NCI-H1694 (cell line): ENCODE measurements at places on chromosomes 7 and 10.

- no peak for DNase-seq
Measured at GRCh38 chr10:76403912-76404311, 972.5 kb downstream of the LRMDA start.

GRCh38 chr7:158110034-158110590 is 477.5 kb downstream of the PTPRN2 start:
- DNase-seq: no peak

DNA sequence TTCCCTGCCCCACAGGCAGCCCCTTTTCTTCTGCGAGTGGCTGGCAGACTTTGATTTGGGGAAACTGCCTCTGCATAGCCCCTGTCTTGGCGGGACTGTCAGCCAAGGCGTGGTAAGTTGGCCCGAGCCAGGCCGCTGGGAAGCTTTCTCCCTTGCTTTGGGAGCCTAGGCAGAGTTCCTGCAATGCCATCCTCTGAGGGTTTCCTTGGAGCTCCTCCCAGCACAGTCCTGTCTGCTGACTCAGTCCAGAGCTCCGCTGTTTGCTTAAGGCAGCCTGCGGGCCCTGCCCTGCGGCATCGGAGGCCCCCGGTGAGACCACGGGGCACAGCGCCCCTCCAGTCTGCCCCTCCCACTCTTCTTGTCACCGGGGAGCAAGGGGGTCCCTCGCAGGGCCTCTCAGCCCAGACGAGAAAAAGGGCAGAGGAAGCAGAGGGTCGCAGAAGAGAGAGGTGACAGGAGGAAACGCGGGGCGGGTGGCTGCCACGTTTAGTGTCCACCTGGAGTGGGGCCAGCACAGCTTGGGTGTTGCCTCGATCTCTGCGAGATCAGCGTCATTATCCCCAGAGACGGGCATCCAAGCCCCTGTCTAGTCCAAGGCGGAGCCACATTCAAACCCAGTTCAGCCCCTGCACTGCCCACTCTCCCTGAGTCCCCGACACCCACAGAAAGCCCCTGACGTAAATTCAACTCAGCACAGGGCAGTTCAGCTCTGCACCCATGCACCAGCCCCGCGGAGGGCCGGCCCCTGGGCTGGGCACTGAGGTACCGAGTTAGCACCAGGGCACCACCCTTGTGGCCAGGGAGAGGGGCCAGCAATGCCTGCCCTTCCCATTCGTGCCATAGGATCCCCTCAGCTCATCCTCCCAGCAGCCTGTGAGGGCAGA is 59.0 kb upstream of the CHST15 start:
- DNase-seq: no peak

DNA sequence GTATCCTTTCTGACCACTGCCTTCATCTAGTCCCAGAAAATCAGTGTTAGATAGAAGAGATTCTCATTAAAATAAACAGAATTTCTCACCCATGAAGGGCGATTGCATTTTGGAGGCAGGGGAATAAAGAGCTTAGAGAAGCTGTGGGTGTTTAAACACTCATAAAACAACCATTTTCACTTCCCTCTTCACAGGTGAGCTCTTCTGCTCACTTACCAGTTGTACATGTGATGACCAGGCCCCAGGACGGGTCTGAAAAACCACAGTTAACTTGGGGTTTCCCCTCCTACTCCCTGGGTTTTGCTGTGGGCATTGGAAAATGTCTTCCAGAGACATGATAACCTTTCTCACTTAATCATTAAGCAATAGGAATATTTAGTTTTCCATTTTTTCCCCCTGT is 411.6 kb upstream of the DPP6 start:
- DNase-seq: no peak

- DNase-seq: no peak
Measured at GRCh38 chr7:47622586-47622945, 40.7 kb upstream of the TNS3 start.

DNA sequence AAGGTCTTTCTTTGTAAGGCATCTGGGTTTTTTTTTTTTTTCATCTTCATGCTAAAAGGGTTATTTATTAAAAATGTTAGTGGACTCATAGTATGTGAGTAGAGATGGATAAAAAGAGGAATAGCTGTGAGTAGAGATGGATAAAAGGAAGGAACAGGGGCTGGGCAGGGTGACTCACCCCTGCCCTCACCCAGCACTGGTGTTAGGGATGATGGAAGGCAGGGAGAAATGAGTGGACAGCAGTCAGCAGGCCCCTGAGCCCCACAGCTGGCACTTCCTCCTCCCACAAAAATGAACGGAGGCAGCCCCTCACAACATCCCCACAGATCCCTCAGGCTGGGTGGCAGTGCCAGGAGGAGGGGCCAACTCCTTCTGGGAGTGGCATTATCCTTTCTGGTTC is 39.3 kb downstream of the ANTXRL start:
- no peak for DNase-seq

DNA sequence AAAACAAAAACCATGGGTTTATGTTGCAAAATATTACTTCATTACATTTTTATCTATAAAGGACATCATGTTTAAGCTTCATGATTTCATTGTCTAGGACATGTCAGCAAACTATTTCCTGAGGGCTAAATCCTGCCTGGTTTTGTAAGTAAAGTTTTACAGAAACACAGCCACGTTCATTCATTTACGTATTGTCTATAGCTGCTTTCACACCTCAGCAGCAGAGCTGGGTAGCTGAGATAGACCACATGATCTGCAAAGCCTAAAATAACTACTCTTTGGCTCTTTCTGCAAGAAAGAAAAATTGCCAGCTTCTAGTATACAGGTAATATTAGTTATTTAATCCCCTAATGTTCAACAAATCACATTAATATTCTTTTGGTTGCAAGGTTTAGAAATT is 12.7 kb upstream of the PIP4K2A start:
- DNase-seq: no peak

DNA sequence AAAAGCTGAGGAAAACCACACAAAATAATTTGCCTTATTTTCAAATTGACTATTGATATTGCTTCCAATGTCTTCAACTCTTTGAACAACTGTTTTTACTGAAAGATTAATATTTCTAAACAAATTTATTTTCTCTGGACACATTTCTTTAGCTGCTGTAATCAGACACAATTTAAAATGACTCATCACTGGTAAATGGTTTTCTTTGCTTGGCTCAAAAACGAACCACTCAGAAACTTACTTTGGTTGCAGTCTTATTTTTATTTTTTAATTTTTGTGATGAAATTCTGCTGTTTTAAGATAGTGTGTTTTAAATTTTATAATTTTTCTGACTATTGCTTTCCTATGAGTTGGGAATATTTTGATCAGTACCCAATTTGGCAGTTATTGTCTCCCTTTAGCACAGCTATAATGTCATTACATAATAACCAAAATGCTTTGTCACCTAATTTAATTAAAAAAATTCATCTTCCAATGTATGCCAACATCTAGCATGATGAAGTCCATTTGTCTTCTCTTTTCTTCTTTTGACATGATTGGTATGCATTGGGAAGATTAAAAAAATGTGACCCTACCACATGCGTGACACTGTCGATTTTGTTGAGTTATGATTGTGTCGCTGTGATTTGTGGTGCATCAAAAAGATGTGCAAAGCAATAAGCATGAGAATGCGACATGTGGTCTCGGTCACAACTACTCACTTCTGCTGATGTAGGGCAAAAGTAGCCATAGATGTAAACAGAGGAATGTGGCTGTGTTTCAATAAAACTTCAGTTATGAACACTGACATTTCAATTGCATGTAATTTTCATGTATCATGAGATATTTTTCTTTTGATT is 222.3 kb downstream of the SUGCT start:
- no peak for DNase-seq

DNA sequence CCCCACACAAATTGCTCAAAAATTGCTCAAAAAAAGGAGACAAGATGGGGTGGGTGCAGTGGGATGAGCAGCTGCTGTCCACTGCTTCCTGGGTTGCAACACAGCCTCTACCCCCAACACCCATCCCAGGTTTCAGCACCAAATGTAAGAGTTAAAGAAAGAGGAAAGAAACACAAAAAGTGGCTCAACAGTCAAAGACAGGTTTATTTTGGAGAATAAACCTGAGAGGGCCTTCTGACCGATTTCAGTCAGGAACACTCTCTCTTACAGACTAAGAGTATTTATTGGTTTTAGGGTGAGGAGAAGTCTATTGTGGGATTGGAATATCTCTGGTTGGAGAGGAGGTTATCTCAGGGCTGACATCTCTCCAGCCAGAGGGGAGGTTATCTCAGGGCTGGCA is 28.4 kb downstream of the OR13A1 start:
- no peak for DNase-seq

DNA sequence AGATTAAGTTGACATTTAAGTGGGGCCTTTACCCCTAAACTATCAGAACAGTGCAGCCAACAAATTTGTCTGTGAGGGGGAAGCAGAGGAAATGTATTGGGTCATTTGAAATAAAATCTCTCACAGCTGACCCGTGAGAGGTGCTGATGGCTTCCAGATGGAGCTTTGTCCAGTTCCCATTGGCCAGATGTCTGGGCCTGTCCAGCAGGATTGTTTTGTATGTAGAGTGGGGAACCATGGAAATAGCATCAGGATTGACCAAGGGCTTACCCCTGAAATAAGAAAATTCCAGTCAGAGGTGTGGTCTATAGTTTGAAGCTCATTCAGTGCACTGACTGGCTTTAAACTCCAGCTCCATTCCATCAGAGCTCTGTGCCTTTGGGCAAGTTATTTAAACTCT is 50.6 kb downstream of the INHBA start:
- no peak for DNase-seq

- DNase-seq: no peak
Measured at GRCh38 chr7:31108097-31108657, 56.1 kb downstream of the ADCYAP1R1 start.

- DNase-seq: no peak
Measured at GRCh38 chr7:74480861-74481417, 27.2 kb downstream of the GTF2IRD1 start.

GRCh38 chr7:77867537-77867865 is 68.9 kb downstream of the PHTF2 start:
- DNase-seq: no peak

DNA sequence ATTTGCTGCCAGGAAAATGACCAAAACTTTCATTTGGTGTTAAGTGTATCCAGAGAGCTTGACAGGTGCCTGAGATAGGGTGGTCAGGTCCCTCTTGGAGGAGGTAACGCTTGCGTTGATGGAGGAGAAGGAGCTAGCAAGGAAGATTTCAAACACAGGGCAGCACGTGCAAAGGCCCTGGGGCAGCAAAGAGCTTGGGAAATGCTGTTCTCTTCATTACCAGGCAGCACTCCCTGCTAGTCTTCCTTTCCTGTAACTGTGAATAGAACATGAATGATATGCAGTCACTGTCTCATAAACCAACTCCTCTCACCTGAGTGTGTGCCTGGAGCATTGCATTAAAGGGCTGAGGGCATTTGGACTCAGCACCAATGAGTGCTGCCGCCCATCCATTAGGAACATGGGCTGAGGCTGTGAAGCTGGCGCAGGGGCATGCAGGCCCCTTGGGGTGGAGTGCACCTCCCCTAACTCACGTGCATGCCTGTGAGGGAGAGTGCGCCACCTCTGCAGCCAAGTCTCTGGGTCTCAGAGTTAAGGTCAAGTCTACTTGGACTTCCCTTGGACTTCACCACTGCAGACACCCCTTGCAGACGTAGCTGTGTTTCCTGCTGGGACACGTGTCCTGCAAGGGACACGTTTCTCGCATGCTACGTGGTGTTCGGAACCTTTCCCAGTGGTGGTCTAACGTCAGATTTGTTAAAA is 136.8 kb downstream of the PAXIP1 start:
- DNase-seq: no peak

DNA sequence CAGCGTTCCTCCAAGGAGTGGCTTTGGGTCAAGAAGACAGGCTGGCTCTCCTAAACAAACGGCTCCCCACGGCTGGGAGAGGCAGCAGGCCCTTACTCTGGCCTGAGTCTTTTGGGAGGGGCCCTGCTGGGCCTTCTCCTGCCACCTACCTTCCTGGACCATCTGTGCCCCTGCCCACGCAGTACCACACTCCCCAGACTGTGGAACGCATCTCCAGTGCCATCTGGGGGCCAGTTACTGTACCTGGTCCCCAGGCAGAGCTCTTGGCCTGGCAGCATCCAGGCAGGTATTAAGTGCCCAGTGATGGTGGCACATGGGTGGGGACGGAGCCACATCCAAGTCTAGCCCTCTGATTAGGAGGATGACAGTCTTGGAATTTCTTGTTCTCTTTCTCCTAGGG is 14.4 kb downstream of the ALKBH4 start:
- DNase-seq: peak; percentile 15

DNA sequence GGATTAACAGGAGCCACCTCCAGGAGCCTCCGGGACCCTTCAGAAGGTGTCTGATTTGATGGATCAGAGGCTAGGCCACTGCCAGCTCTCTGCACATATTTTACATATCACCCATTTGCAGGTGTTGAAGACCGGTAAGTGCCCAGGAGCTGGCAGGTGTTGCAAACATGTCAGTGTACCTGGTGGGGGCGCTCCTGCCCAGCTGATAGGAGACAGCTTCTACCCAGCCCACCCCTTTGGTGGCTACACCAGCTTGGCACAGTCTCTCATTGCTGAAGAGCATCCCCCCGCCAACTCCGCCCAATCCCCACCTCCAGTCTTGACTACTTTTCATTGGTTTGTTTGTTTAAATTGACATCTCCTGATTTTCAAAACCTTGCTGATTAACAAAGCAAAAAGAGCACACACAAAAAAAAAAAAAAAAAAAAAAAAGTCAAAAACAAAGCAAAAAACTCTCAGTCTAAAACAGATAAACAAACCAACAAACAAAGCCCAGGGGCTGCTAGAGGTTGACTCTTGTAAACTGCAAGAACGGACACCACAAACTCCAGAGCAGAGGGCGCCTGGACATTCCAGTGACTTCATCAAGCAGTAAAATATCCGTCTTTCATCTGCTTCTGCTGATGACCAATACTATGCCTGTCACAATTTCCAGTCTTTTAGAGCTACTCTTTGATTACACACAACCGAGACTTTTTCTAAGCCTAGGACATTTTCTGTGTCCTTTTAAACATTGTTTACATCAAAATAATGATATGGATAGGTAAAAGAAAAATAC is 275.3 kb downstream of the NRG3 start:
- DNase-seq: peak; percentile 21

DNA sequence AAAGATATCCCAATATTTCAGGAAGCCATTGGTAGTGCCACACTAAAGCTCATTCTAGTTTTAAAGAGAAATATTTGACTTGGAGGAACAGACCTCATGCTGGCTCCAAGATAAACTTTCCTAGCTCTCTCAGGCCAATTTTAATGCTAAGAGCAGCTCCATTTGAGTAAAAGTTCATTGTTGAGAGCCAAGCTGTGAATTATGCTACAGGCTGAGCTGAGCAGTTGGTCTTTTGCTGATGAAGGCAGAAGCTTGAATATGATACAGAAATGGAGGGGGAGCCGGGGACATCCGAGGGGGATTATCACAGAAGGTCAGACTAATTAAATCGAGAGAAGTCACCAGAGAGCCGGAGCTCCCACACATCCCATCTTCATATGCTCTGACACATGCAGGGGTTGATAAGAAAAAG is 175.7 kb upstream of the AUTS2 start:
- no peak for DNase-seq
